ENCODE measurements at places on chromosomes 6 and 20. TPM values are rescaled to one million over a fixed set of nuclear protein-coding genes. Genes with fewer than 3 reads are reported as not detected.

The CST1 gene
- total RNA-seq, result 2.3 TPM

The PPP1R14C gene
- not detected for total RNA-seq

The SYNE1 gene
- total RNA-seq, result 180 TPM

The MEP1A gene
- not detected for total RNA-seq

DNA sequence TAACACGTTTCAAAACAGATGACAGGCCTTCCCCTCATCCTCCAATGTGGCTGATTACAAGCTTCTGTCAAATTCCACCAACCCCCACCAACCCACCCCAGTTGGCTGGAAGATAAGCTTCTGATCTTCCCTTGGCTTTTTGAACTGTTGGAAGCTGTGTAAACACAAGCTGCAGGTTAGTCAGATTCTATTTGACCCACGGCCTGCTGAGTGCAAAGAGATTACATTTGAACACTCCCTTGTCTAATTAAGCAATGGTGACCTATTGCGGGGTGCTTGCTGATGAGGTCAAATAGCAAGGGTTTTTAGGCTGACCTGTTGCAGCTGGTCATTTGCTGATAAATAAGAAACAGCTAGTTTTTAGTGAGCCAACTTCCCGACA, 379.7 kb downstream of the BMP2 start:
- DNase-seq, result no peak

DNA sequence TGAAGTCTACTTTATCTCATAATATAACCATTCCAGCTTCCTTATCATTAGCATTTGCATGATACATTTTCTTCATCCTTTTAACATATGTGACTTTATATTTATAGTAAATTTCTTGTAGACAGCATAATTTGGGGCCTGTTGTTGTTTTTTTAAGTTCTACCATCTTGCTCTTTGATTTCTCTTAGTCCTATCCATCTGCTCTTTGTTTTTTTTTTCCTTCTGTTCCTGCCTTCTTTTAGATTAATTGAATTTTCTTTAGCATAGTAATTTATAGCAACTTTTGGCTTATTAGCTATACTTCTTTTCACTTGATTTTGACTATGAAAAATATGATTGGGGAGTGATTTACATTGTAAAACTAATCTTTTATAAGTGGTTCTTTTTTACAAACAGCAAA, 19.2 kb upstream of the FABP7 start:
- no peak for DNase-seq

DNA sequence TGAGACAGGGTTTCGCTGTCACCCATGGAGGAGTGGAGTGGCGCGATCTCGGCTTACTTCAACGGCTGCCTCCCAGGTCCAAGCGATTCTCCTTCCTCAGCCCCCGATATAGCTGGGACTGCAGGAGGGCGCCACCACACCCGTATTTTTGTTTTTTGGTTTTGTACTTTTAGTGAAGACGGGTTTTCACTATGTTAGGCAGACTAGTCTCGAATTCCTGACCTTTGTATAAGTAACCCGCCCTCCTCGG, 115.4 kb upstream of the BTN3A2 start:
- no peak for DNase-seq

DNA sequence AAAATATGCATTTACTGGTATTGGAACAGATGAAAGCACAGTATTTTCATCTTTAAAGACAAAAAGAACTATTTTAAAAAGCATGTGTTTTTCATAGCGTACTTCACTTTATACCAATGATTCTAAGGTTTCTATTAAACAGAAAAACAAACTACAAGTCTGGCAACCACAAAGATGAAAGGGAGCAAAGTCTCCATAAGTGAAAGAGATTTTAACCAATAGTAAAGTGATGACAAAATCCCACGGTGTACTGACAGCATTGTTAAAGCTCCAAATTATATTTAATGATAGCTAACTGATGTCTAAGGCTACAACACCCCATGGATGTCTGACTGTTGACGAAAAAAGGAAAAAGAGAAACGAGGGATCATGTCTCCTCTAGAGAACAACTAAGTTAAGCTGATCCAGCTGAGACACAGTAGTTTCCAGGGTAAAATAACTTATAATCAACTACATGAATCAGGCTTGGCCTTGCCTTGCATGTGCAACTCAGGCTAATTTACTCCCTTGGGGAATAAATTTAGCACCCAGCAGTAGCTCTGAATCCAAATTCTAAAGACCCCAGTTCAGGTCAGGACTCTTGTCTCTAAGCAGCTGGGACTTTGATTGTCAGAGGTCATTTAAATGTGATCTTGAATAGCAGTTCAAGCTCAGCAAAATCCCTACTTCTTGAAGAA, 56.0 kb upstream of the TAB2 start:
- no peak for DNase-seq

DNA sequence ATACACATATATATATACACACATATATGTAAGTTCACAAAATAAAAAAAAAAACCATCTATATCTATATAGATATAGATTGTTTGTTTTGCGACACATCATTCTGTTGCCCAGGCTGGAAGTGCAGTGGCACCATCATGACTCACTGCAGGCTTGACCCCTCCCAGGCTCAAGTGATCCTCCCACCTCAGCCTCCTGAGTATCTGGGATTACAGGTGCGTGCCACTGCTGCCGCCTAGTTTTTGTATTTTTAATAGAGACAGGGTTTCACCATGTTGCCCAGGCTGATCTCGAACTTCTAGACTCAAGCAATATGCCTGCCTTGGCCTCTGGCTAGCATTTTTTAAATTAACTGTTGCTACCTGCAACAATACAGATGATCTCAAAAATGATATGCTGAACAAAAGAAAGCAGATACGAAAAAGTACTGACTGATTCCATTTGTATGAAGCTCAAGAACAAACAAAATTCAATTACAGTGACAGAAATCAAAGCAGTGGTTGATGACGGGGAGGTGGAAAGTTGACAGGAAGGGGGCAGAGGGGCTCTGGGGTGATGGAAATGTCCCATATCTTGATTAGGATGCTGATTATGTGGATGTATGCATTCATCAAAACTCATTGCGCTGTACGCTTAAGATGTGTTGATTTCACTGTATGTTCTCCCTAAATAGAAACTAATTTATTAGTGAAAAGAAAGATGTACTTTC, 49.6 kb downstream of the ATXN1 start:
- no peak for DNase-seq

All from ovary (tissue), 10 donors.